NCI-H2227 treated with DMSO at 0.1 percent for 48 hours (cell line): ENCODE measurements at places on chromosomes 7 and 10.

- no peak for DNase-seq
These were observed 225.2 kb upstream of the PRSS58 start for GRCh38 chr7:142482891-142483658.

DNA sequence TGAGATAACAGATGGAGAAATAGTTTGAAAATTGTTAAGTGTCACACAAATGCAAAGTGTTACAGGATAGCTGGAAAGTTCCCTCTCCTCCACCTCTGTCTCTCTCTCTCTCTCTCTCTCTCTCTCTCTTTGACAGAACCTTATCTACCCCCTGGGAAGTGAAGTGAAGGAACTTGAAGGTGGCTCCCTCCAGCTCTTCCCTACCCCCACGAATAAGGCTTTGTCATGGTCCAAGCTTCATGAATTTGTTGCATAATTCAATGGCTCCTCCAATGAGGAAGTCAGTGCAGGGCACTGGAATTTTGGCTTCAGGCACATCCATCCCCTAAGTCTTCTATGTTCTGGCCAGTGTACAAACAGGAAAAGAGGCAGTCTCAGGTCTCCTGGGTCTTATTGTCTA, 66.4 kb downstream of the CDHR3 start:
- no peak for DNase-seq

- DNase-seq = no peak
These were observed 1.9 kb upstream of the NEBL start for GRCh38 chr10:20898866-20899535.

DNA sequence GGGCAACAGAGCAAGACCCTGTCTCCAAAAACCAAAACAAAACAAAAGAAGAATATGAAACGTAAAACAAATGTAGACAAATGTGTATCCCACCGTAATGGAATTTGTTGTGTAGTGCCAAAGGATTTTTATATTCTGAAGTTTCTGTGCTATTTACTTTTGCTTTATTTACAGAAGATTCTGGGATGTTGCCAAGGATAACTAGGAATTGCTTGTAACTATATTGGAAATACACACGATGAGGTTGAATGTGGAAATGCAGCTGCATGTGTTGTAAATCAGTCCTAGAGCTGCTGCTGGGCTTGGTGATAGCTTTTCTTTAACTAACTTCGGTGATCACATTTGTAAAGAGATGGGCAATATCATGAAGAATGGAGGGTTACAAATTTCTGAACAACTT, 39.5 kb downstream of the GALNT17 start:
- no peak for DNase-seq

GRCh38 chr7:44539669-44540506, 1.2 kb downstream of the NPC1L1 start:
- DNase-seq = no peak

DNA sequence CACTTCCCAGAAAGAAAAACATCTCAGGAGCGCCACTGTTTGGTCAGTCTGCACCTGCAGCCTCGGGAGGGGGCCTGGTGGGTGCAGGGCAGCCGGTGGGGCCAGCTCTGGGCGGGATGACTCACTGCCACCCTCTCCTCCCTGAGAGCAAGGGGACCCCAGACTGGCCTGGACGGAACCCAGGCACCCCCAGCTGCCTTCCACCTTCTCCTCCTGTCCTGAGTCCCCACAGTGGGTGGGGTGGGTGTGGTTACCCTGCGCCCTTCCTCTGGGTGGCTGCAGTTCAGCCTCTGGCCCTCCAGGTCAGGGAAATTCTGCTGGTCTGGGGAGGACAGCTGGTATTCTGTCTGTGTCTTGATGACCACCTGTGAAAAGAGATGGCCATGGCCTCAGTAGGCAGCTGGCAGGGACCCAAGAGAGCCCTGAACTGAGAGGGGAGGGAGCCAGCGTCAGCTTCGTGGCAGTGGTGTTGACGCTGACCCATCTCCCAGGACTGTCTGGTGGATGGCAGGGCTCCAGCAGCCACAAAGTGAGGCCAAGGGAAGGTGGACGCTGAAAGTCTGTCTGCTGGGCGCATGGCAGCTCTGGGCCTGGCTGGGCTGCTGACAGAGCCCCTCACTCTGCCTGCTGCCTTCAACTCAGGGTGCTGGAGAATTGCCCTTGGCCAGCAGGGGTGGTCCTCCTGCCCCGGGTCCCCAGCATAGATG, 8.9 kb downstream of the CALY start:
- DNase-seq = no peak

DNA sequence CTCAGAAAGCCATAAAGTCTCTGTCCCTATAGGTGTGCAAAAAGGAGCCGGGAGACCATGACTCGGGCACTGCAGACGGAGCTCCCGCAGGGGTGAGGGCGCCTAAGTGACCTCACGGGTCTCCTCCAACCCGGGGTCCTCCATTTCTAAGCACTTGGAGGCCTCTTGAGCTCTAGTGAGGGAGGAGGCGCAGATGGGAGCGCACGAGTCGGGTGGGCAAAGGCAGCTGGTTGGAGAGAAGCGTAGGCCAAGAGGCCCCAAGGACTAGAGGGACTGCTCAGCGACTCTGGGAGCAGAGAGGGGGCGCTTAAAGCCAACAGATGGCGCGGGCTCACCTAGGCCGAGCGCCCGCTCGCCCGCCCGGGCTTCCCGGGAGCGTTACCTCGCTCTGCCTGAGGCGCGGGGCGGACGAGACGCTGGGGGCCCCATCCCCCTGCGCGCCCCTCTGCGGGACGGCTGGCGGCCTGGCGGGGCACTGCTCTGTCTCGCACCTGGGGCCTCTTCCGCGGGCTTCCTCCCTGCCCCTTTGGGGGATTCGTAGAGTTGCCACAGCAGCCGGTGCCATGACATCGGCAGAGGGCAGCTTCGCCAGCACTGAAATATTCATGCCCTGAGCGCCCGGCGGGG, 523 bp upstream of the CDH23 start:
- peak; percentile 40 for DNase-seq

GRCh38 chr10:44354771-44355170, 30.1 kb downstream of the CXCL12 start:
- DNase-seq = no peak
